ENCODE measurements at places on chromosomes 16 and 17. TPM values are rescaled to one million over a fixed set of nuclear protein-coding genes. Genes with fewer than 3 reads are reported as not detected.

Gene ITGB4
- total RNA-seq, result 301 TPM

Gene HSD11B2
- 10.8 TPM for total RNA-seq

Gene USP31
- 23.6 TPM for total RNA-seq

Gene SSTR5
- not detected for total RNA-seq

DNA sequence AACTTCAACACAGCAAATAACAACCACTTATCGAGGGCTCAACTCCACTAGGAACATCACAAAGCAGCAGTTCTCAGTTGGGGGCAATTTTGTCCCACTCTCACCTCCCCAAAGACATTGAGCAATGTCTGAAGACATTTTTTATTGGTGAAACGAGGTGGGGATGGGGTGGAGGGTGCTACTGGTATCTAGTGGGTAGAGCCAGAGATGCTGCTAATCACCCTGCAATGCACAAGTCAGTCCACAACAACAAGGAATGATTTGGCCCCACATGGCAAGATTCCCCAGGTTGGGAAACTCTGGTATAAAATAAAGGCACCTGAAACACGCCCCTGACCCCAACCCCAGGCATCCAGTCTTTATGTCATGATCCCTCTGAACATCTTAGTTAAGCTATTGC lies 33.3 kb downstream of the TLE7 start:
- H3K4me3 ChIP-seq, result no peak overlapping the region
- no peak overlapping the region for H3K27ac ChIP-seq
- H3K4me1 ChIP-seq, result no peaks in the 10 kb centered on the region
- H3K27me3 ChIP-seq, result peaks cover 61% of the 10 kb centered on the region
- DNase-seq, result no peak
- H3K36me3 ChIP-seq, result no peaks in the 10 kb centered on the region

DNA sequence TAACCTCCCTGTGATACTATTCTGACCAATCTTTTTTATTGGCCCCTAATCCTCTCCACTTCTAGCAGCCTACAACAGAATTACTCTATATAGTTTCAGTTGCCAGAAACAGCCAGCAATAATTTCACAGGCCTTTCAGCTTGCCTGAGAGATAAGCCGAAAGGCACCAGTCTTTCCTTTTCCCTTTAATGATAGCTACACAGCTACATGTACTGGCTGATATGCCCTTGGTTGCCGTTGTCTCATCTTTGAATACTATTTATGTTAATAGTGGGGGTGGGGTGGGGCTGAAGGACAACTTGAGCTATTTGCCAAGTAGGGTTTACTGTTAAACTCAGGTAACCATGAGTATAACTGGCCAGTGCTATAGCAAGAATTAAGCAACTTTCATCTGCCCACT lies 35.8 kb upstream of the RASL10B start:
- no peaks in the 10 kb centered on the region for H3K27me3 ChIP-seq
- no peak overlapping the region for H3K27ac ChIP-seq
- no peaks in the 10 kb centered on the region for H3K4me1 ChIP-seq
- no peak for DNase-seq
- H3K4me3 ChIP-seq, result no peak overlapping the region

GRCh38 chr17:15981208-15981607 lies 18.3 kb downstream of the ZSWIM7 start:
- no peak for DNase-seq
- H3K27me3 ChIP-seq, result no peaks in the 10 kb centered on the region
- H3K36me3 ChIP-seq, result peaks cover 13% of the 10 kb centered on the region
- H3K4me1 ChIP-seq, result peaks cover 16% of the 10 kb centered on the region

GRCh38 chr16:84548971-84549844 lies 44.7 kb upstream of the MEAK7 start:
- no peaks in the 10 kb centered on the region for H3K36me3 ChIP-seq
- H3K4me3 ChIP-seq, result no peak overlapping the region

DNA sequence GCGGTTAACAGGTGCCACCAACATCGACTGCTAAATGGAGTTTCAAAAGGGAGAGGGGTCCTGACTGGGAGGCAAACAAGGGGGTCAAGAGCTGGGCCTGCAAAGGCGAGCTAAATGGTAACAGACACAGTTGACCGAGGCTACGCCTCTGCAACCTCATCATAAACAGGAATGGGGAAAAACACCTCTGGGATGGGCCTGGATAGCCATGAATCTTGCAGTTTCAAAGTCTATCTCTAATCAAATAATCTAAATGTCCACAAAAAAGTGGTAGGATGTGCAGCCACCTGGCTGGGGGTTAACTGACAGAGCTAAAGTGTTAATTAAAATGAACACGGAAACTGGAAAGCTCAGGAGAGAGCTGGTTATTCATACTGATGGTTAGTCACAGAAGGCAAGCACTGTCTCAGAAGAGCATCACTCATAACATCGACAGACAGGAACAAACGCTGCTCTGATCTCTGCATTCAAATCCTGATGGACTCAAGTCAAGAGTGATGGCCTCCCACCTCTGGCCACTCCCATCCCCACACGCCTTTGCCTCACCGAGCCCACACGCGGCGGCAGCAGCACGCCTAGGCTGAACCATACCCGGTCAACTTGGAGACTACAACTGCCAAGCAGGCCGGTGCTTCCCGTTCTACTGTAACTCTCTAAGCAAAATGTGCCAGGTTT lies 56.3 kb downstream of the CREBBP start:
- H3K4me3 ChIP-seq, result no peak overlapping the region
- H3K36me3 ChIP-seq, result peaks cover 20% of the 10 kb centered on the region
- peaks cover 55% of the 10 kb centered on the region for H3K4me1 ChIP-seq
- H3K27ac ChIP-seq, result no peak overlapping the region
- DNase-seq, result no peak

DNA sequence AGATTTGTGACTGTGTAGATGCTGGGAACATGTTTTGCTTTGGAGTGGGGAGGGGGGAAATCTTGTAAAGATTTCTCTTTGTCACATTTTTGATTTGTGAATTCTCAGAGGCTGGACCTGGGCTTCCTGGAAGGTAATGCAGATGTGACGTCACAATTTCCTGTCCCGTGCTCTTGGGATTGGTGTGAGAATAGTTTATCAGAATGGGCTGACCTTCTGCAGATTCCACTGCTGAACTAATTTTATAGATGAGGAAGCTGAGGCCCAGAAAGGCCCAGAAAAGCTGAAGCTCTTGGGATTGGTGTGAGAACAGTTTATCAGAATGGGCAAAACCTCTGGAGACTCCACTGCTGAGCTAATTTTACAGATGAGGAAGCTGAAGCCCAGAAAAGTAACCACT lies 34.0 kb downstream of the HS3ST3B1 start:
- DNase-seq, result no peak
- H3K27me3 ChIP-seq, result no peaks in the 10 kb centered on the region

DNA sequence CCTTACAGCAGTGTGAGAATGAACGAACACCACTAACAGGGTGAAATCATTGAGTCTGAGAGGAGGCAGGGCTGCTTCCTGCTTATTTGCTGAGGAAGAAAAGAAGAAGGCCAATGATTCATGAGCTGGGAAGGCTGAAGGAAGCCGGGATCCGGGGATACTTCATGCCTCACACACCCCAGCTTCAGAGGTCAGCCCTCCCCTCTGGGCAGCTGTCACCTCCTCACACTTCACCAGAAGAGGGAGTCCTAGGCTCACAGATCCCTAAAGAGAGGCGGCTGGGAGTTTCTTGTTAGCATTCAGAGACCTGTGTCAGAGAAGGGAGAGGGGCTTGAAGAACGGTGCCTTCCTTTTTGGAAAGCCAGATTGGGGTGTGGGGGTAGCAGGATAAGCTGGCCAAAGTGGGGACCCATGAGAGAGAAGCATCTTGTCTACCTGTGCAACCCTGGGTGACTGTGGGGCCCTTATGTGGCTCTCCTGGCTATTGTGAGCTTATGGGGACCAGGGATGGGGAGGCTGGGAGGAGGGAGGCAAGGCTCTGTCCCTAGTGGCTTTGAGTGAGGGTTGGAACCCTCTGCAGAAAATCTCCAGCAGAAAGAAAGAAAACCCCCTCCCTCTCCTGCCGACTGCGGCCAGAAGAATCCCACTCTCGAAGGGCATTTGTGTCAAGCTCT lies 94.6 kb downstream of the RGS9 start:
- H3K36me3 ChIP-seq, result no peaks in the 10 kb centered on the region
- peaks cover 48% of the 10 kb centered on the region for H3K27me3 ChIP-seq
- H3K27ac ChIP-seq, result no peak overlapping the region
- H3K4me1 ChIP-seq, result peaks cover 10% of the 10 kb centered on the region

- H3K4me1 ChIP-seq, result peaks cover 69% of the 10 kb centered on the region
- H3K27ac ChIP-seq, result peak overlapping the region; percentile 17
- no peaks in the 10 kb centered on the region for H3K27me3 ChIP-seq
- H3K36me3 ChIP-seq, result peaks cover 17% of the 10 kb centered on the region
Observed at GRCh38 chr16:72997141-72997542, 50.8 kb downstream of the ZFHX3 start.

GRCh38 chr16:86949116-86949515 lies 368.1 kb downstream of the C16orf95 start:
- H3K27ac ChIP-seq, result no peak overlapping the region
- peaks cover 38% of the 10 kb centered on the region for H3K27me3 ChIP-seq
- no peaks in the 10 kb centered on the region for H3K4me1 ChIP-seq
- no peaks in the 10 kb centered on the region for H3K36me3 ChIP-seq

GRCh38 chr16:66271074-66272060 lies 95.1 kb upstream of the CDH5 start:
- peak overlapping the region; percentile 11 for H3K4me3 ChIP-seq
- no peak overlapping the region for H3K27ac ChIP-seq
- peaks cover 58% of the 10 kb centered on the region for H3K27me3 ChIP-seq
- peaks cover 33% of the 10 kb centered on the region for H3K4me1 ChIP-seq
- no peak for DNase-seq
- peaks cover 5% of the 10 kb centered on the region for H3K36me3 ChIP-seq

- H3K36me3 ChIP-seq, result no peaks in the 10 kb centered on the region
- no peaks in the 10 kb centered on the region for H3K4me1 ChIP-seq
- H3K4me3 ChIP-seq, result no peak overlapping the region
- no peak overlapping the region for H3K27ac ChIP-seq
- DNase-seq, result no peak
Observed at GRCh38 chr16:52591934-52592592, 45.1 kb upstream of the TOX3 start.

GRCh38 chr17:49016775-49017463 lies 19.7 kb downstream of the IGF2BP1 start:
- H3K4me3 ChIP-seq, result peak overlapping the region; percentile 31
- H3K4me1 ChIP-seq, result peaks cover 19% of the 10 kb centered on the region
- peaks cover 55% of the 10 kb centered on the region for H3K27me3 ChIP-seq
- no peak overlapping the region for H3K27ac ChIP-seq

DNA sequence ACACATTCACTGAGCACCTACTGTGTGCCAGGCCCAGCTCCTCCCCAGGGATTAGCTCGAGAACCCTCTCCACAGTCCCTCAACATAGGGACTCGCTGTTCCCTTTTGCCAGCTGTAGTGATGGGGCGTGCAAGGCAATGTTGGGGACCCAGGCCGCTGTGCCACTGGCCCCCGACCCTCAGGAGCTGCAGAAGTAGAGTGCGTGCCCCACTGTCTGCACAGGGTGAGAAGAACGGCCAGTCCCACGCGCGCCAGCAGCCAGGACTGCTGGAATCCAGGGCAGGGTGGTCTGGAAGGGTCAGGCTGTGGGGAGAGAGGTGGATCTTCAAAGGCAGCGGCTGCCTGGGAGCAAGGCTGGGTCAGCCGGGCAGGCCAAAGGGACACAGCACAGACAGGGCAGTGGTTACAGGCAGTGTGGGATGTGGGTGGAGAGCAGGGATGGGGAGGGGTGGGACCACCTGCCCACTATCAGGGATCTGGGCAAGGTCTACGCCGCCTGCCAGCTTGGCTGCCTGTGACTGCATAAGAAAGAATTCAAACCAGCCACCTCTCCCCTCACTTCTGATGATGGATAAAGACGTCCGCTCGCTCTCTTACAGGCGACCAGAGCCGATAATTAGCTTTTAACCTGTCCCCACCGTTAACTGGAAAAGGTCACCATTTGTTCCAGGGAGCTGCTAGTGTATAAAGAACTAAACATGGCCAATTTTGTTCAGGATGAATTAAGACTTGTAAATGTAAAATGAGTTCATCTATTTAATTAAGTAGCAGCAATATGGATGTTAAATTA lies 86.7 kb upstream of the GSE1 start:
- peaks cover 29% of the 10 kb centered on the region for H3K4me1 ChIP-seq
- peaks cover 19% of the 10 kb centered on the region for H3K27me3 ChIP-seq
- H3K4me3 ChIP-seq, result no peak overlapping the region
- no peak for DNase-seq
- H3K36me3 ChIP-seq, result no peaks in the 10 kb centered on the region
- no peak overlapping the region for H3K27ac ChIP-seq

GRCh38 chr17:38586788-38587187 lies 19.0 kb downstream of the SRCIN1 start:
- H3K4me3 ChIP-seq, result no peak overlapping the region
- no peak for DNase-seq

DNA sequence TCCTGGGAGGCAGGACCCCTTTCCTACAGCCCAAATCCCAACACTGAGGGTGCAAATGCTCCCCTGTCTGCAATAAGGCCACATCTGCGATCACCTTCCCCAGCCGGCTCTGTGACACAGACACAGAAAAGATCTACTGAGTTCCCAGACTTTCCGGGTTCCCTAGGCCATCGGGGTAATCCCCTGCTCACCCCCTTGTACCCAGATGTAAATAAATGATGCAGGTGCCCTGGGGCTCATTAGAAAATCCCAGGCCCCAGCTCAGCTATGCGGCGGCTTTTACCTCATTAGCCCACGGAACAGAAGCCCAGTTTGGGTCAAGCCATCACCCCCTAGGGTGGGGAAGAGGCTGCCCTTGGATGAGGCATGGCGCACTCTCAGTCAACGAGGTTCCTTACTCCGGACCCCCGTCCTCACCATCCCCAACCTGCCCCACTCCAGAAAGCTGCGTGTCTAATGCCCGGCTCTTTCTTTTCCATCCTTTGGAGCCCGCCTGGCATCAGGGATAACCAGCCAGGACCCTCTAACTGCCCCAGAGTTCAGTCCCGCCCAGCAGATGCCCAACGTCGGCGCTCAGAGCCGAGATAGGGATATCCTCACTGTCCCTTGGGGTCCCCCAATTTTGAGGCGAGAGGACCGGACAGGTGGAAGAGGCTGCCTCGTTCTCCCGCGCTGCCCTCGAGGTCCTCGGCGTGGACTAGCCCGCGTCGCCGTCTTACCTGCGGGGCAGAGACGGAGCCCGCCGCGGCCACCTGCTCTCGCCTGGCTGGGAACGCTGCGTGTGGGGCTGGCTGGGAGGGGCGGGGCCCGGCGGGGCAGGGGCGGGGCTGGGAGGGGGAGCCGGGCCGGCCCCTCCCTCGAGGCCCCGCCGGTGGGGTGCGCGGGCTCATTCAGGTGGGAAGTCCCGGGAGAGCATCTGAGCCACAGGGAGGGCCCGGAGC lies at the start of gene ZNF385C:
ZNF385C (minus strand) TSS at position 783 of the 941 bp plus-strand sequence. CDS start 35,417 bp downstream, outside the sequence.
- peaks cover 7% of the 10 kb centered on the region for H3K4me1 ChIP-seq
- H3K36me3 ChIP-seq, result no peaks in the 10 kb centered on the region
- H3K27ac ChIP-seq, result no peak within 1 kb of the TSS
- DNase-seq, result peak; percentile 54
- H3K4me3 ChIP-seq, result peak within 1 kb of the TSS; percentile 63

Measured in Calu3 (cell line).